ENCODE measurements at places on chromosomes 5 and 9.

GRCh38 chr9:96025995-96026602, 150.6 kb downstream of the ERCC6L2 start:
- DNase-seq: no peak

- no peak for DNase-seq
Observed at GRCh38 chr5:1502046-1502736, 21.6 kb downstream of the LPCAT1 start.

- peak; percentile 84 for DNase-seq
Observed at GRCh38 chr5:170791325-170791954, 7.9 kb downstream of the GABRP start.

- no peak for DNase-seq
Observed at GRCh38 chr5:18553269-18553668, 919.0 kb downstream of the TAF11L14 start.

DNA sequence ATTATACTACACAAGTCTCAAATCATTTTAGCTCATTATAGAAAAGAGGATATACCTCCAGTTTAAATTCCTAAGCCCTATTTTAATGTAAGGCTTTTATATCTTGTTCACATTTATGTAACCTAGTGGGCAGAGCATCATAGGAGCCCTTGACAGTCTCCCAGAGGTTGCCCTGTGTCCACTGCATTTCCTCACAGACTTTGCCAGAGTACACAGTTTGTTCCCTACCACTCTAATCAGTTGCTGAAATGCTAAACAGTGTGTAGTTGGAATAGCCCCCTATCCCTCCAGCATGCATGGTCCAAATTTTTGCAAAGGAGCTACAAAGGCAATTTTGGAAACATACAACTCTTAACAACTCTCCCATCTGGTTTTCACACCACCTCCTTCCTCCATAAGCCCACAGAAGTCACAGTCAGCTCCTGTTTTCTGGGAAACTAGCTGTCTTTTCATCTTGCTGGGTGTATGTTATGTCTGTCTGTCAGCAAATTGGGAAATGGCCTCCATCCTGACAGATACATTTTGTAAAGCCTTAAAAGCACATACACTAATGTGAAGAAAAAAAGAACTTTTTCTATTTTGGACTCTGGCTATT, 212.2 kb downstream of the DENND1A start:
- DNase-seq: no peak

GRCh38 chr9:120397453-120397852, 182.5 kb downstream of the CDK5RAP2 start:
- DNase-seq: no peak

DNA sequence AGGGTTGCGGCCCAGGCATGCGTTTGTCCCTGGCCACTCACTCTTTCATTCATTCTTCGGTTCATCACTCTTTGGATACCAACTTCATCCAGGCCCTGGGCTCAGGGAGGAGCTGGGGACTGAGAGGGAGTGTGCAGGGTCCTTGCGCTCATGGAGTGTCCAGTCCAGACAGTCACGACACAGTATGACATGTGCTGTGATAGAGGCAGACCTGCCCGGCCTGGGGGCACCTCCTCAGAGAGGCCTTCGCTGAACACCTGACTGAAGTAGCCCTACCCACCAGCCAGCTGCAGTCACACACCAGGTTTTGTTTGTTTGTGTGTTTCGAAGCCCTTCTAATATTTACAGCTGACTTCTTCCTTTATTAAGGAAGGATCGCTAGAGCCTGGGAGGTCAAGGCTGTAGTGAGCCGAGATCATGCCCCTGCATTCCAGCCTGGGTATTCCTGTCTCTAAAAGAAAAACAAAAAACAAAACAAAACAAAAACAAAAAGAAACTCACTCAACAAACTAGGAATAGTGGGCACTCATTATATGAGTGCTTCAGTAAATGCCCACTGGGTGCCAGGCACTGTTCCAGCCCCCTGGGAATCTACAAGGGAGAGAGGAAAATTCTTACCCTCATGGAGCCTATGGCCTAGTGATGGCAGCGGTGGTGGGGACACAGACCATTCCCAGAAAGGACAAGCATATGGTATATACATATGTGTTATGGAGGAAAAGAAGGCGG, 6.3 kb upstream of the PSD2 start:
- no peak for DNase-seq

GRCh38 chr5:80138486-80138885, 103.3 kb downstream of the THBS4 start:
- no peak for DNase-seq

GRCh38 chr5:25181249-25181648, 536.5 kb upstream of the CDH10 start:
- no peak for DNase-seq

GRCh38 chr5:65955746-65956145, 29.4 kb downstream of the ERBIN start:
- DNase-seq: no peak

GRCh38 chr9:215631-216155, 1.0 kb downstream of the DOCK8 start:
- no peak for DNase-seq

GRCh38 chr5:133933670-133934295, 34.6 kb downstream of the C5orf15 start:
- DNase-seq: no peak

DNA sequence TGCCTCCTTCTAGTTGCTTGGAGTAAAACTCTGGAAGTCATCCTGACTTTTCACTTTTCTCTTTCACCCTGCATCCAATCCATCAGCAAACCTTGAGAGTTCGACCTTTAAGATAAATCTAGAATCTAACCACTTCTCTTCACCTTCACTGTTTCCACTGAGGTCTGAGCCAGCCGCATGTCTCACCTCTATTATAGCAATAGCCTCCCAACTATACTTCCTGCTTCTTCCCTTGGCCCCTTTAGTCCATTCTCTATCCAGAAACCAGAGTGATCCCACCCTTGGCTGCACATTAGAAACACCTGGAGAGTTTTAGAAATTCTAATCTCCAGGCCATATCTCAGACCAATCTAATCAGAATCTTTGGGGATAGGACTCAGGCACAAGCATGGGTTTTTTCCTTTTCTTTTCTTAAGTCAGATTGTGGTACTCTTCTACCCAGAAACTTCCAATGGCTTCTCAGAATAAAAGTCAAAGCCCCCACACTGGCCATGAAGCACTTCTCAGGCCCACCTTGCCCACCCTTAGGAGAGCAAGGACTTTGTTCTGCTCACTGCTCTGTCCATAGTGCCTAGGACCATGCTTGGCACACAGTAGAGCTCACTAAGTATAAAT, 33.1 kb downstream of the MFAP3 start:
- no peak for DNase-seq

GRCh38 chr5:3198074-3198449, 397.6 kb upstream of the IRX1 start:
- DNase-seq: no peak

- DNase-seq: no peak
Observed at GRCh38 chr9:126436545-126437267, 110.1 kb downstream of the MVB12B start.

DNA sequence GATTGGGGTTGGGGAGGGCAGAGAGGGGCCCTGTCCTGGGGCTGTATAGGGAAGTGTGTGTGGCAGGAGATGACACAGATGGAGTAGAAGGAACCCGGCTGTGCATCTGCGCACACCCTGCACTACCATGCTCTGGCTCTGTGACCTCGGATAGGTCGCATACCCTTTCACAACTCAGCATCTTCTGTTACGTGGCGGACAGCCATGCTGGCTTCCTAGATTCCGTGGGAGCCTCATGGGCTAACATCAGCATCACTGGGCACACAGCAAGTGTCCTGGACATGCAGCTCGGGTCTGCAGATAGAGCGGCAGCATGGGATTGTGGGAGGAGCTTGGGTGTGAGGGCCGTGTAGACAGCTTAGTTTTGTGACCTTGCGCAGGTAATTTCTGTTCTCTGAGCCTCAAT, 9.2 kb downstream of the ARPC5L start:
- DNase-seq: no peak

DNA sequence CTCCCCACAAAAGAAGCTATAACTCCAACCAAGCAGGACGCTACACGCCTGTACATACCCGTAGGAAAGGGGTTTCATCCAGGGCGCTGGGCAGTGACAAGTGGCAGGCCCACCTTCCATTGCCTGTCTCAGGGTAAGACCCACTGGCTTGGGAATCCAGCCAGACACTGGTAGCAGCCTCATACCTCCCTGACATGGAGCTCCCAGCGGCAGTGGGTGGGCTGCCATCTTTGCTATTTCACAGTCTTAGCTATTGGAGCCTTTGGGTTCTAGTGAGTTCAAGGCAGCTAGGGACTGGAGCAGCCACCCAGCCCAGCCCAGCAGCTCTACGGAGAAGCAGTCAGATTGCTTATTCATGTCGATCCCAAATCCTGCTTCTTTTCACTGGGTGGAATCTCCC, 3.4 kb upstream of the IFNA10 start:
- no peak for DNase-seq

DNA sequence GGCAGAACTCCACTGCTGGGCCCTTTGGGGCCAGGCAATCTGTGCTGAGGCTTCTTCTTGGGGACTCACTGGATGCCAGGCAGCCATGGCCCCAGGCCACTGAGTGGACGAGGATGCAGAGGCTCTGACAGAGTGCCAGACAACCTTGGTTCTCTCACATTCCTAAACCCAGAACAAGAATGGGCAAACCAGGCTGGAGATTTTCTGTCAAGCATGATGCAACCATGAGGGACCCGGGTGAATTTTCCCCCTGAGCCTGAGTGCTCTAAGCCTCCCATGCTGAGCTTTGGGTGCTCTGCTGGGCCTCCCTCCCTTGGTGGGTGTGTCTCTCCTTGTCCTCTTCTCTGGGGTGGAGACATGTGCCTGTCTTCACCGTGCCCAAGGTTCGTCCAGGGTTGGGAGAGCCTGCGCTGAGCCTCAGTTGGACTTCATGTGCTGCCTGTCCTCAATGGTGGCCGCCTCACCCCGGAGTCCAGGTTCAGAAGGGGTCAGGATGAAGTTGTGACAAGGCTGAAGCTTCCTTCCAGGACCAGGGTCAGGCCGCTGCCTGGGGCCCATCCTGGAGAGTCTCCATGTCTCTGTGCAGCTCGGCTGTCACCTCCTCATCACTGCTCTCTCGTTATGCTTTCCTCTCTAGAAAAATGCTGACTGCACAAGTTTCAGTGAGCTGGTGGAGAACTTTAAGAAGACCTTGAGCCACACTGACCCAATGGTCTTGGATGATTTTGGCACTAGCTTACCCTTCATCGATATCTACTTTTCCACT, 24.1 kb downstream of the PITX1 start:
- DNase-seq: no peak

- no peak for DNase-seq
Observed at GRCh38 chr5:175385691-175386362, 58.2 kb downstream of the DRD1 start.

GRCh38 chr5:102826629-102827028, 71.5 kb downstream of the PAM start:
- no peak for DNase-seq

DNA sequence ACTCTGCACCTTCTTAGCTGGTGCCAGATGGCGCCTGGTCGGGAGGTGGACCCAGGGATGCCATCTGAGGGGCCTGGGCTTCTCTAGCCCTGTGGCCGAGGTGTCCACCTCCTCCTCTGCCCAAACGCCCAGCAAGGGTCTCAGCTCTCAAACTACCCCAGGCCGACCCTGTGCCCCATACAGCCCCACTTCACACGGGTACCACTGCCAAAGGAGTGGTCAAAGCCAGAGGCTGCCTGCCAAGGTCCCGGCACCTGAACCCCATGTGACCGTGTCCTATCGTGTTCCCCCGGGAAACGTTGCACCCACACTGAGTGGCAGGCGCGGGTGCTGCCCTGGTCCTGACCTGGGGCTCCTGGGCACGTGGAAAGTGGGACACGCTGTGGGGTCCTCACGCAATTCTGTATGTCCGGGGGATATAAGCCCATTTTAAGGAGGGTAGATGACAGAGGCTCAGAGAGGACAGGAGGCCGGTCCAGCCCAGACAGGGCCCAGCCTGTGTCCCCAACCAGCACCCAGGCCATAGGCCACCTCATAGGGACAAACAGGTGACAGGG, 1.9 kb downstream of the ENTPD8 start:
- DNase-seq: no peak

GRCh38 chr9:122948313-122948712, 7.5 kb downstream of the RABGAP1 start:
- no peak for DNase-seq

DNA sequence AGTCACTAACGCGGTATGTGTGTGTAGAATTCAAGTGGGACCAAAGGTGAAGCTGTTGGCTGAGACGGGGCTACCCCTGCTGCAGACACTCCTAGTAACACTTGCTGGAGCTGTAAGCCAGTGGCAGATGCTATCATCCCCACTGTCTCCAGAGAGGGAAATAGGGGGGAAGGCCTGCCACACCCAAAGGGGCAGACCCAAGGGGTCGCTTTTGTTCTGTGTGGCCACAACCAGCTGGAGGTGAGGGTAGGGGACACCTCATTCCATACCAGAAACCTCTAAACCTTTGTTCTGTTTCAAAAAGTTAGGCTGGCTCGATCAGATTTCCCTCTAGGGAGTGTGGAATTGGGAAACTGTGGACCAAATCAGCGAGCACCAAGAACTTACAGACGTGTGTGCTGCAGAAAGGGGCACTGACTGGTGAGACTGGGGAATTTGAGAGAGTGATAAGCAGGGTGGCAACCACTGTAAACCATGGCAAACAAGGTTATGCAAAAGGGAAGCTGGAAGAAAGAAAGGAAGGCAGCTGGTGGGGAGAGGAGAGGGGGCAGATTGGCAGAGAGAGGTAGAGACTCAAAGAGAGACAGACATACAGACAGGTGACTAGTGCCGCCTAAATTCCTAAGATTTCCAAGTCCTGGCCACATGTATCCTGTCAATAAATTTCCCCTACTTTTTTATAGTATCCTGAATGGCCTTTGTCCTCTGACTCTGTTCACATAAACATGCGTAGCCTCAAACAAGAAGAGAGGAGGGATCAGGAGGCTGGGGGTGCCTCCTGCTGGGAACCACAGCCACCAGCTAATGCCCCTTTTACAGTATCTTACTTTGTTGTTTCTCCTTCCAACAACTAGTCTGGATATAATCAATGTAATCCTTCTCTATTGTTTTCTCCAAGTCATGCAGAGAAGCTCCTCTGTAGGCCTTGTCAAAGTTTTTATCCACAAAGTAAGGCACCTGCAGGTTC, 15.6 kb upstream of the SPATA24 start:
- DNase-seq: no peak

DNA sequence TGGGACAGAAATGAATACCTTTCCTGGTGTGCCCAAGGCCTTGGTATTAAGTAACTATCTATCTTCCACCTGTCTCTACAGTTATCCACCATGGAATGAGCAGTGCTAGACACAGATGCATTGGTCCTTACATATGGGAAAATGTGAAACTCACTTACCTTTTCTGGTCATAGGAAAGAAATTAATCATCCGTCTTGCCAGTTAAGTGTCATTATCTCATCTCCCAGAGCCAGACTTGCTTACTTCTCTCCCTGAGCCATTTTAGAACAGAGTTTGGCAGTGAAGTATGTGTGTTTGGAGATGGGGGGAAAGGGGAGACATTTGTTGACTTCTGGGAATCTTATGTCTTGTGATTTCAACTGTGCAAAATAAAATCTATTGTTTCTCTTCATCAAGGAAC, 1211.0 kb upstream of the CDH6 start:
- no peak for DNase-seq
